Iris pigment epithelial cell (primary cell): ENCODE measurements at places on chromosomes 2 and 18.

GRCh38 chr2:157592948-157593347, 35.7 kb downstream of the ACVR1C start:
- peak; percentile 24 for DNase-seq

- no peak for DNase-seq
These were observed 28.3 kb upstream of the CCL20 start for GRCh38 chr2:227785293-227785692.

DNA sequence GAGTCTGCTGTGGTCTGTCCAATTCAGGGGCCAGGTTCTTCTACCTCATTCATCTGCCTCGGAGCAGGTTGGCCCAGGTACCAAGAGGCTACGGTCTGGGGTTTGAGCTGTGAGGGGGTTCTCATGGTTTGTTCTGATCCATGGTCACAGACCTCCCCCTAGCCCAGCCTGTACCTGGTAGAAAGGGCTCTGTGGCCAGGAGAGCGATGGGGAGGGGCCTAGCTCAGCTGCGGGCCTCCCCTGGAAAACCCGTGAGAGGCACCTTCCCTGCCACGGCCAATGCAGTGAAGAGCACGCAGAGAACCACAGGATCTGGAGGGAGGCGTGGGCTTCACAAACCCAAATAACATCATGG, 19.6 kb upstream of the ALLC start:
- DNase-seq: no peak

DNA sequence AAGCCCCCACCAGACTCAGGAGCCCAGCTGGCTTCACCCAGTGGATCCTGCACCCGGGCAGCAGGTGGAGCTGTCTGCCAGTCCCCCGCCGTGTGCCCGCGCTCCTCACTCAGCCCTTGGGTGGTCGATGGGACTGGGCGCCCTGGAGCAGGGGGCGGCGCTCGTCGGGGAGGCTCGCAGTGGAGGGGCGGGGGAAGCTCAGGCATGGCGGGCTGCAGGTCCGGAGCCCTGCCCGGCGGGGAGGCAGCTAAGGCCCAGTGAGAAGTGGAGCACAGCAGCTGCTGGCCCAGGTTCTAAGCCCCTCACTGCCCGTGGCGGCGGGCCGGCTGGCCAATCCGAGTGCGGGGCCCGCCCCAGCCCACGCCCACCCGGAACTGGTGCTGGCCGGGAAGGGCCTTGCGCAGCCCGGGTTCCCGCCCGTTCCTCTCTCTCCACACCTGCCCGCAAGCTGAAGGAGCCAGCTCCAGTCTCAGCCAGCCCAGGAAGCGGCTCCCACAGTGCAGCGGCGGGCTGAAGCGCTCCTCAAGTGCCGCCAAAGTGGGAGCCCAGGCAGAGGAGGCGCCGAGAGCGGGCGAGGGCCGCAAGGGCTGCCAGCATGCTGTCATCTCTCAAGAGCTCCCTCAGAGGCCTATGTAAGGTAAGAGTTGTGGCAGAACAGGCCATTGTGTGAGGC, 1307.8 kb upstream of the TMEFF2 start:
- DNase-seq: no peak

- DNase-seq: peak; percentile 78
These were observed 785 bp downstream of the CLASP1 start for GRCh38 chr2:121648206-121649148.

- DNase-seq: peak; percentile 52
These were observed 2.6 kb downstream of the HS6ST1 start for GRCh38 chr2:128315829-128316776.

DNA sequence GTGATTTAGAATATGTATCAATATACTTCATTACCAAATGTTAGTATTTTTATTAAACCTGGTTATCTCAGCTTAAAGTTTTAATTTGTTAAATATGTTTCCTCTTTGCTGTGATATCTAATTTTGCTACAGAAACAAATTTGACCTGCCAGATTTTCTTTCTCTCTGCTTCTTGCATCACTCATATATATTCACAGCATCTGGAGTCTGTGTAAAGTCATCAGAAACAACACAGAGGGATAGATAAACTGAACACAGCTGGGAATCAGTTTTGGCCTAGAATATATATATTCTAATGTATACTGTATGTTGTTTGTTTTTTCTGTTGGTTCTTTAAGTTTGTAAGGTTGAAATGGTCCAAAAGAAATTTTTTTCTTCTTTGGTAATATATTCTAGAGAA, 8.5 kb downstream of the PSMD14 start:
- no peak for DNase-seq

DNA sequence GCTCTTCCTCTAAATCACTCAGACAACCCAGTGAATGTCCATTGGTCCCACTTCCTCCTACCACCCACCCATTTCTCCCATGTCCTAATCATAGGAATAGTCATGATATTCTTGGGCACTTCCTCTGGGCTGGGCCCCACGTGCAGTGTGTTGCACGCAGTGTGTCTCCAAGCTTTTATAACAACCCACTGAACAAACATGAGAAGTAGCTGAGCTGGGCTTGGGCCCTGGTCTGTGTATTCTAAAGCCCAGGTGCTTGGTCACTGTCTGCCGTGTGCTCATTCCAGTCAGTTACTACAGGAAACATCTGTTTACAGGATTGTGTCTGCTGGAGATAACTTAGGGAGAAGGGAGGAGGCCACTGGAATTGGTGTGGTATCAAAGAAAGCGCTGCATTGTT, 64.2 kb upstream of the THOC1 start:
- no peak for DNase-seq

- no peak for DNase-seq
These were observed 215.6 kb upstream of the SMIM21 start for GRCh38 chr18:75643083-75643482.

DNA sequence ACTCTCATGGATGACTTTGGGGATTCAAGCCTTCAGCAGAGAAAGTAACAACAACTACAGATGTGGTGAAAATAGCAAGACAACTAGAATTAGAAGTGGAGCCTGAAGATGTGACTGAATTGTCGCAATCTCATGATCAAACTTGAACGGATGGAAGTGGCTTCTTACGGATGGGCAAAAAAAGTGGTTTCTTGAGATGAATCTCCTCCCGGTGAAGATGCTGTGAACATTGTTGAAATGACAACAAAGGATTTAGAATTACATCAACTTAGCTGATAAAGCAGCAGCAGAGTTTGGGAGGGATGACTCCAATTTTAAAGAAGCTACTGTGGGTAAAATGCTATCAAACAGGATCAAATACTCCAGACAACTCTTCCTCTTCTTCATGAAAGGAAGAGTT, 43.1 kb downstream of the AAK1 start:
- no peak for DNase-seq

DNA sequence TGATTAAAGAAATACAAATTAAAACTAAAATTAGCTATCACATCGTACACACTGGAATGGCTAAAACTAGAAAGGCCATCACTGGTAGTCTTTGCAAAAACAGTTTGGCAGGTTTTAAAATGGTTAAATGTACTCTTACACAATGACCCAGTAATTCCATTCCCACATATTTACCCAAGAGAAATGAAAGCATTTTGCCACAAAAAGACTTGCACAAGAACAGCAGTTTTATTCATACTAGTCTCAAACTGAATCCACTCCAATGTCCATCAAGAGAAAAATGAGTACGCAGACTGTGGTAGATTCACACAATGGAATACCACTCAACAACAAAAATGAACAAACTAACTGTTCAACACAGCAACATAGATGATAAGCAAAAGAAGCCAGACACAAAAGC, 29.1 kb downstream of the SP140L start:
- DNase-seq: peak; percentile 85

DNA sequence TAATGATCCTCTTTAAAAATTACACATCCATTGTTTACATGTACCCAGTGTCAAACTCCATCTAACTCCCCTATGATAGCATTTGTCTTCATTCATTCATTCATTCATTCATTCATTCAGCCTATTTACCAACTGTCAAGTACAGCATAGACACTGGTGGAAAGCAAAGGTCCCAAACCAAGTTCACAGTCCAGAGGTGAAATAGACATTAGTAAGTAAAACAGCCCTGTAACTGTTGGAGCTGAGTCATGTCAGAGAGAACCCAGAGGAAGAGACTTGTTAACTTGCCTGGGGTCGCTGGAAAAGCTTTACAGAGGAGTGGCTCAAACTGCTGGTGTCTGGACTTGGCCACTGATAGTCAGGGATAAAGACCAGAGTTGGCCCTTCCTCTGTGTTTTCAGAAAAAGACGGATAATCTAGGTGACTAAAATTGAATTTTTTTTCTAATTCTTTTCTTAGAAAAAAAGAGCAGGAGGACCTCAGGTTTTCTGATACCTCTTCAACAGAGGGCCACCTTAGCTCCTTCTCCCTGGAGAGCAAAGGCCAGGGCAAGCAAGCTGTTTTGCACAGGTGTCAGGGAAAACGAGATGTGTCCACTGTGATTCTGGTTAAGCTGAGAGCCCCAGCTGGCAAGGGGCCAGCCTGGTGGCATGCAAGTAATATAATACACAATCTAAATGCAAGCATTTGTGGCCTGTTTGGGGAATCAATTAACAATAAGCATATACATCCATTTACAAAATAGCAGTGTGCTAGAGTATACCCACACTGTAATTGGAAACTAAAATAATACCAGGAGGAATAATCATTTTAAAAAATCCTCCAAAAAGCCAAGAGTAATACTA, 96.7 kb upstream of the SLC14A2 start:
- DNase-seq: no peak

GRCh38 chr2:17661460-17661859, 92.2 kb downstream of the SMC6 start:
- no peak for DNase-seq

DNA sequence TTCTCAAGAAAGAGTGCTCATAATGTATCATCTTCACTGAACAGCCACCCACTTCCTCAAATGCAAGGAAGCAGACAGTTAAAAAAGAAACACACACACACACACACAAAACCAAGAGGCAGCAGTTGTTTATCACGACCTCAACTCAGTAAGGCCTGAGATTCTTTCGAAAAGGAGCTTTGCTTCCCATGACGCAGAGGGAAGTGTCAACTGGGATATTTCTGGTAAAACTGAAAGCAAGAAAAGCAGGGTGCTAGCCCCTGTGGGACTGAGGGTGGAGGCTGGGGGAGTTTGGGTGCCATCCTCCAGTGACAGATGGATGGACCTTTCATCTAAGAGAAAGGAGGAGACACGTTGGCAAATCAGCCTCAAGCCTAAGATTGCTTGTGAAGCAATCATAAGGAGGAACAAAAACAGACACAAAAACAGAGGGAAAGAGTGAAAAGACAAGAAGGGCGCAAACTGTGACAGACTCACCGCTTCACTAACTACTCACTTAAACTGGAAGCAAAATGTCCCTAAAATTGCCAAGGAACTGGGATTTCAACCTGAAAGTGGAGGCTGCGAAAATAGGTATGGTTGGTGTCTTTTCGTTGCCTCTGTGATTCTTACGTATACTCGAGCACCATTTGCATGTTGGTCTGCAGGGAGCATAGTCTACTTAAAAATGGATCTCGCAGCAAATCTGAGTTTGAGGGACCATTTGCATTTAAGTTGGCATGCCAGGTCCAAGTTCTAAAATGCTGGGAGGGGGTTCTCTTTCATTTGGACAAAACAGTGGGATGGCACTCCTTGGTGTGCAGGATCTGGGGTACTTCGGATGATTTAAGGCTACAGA, at the start of gene ARHGAP25:
ARHGAP25 (plus strand) TSS at position 124 of the 838 bp plus-strand sequence; CDS start at position 513, 389 bp downstream.
- no peak for DNase-seq

DNA sequence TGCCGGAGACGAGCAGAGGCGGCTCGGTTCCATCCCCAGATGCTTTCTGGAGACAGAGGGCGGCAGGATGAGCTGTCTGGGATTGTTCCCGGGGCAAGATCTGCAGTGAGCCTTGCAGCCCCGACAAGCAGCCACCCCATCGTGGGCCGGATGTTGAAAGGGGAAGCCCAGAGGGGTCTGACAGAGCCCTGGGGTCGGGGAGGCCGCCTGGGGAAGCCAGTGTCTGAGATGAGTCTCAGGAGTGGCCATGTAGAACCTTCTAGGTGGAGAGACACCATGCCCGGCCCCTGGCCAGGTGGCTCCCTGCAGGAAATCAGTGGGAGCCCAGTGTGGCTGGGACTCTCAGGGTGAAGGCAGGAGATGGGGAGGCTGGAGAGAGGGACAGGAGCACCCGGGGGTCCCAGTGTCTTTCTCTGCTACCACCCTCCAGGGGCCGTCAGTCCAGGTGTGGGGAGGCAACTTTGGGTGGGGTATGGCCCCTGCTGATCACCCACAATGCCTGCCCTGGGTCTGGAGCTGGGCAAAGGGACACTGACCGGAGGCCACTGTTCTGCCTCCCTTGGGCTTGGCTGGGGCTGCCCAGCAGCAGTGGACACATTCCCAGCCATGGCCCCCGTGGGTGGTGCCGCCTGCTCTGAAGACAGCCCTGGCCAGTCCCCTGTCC, 128.3 kb upstream of the HS6ST1 start:
- DNase-seq: no peak

DNA sequence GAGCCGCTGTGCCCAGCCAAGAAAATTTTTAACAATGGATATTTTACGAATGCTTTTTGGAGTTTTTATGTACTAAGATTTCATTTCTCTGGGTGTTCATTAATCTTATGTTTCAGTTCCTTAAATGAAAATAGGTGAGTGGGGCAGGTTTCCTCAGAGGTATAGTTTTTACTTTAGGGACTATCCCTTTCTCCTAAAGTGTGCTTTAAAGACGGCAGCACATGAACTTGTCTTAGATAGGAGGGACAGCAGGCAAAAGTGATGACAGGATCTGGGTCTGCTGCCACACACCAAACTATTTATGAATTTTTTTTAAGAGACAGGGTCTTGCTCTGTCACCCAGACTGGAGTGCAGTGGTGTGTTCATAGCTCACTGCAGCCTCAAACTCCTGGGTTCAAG, 8.0 kb upstream of the REL start:
- DNase-seq: no peak

GRCh38 chr2:9178904-9179571, 27.6 kb upstream of the ASAP2 start:
- peak; percentile 85 for DNase-seq

- DNase-seq: no peak
These were observed 55.0 kb upstream of the PKDCC start for GRCh38 chr2:41992671-41993434.

DNA sequence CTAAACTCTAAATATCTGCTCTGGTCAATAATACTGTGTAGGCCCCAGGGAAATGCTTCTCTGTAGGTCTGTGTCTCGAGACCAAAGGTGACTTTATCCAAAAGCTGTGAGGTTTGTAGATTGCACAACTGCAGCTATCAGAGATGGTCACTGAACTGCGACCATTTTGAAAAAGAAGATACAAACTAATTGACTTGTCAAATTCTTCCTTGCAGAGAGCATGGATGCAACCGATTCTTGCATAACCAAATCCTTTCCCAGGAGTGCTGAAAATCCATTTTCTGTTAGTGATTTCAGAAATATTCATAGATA, 155.8 kb downstream of the SH3BP4 start:
- no peak for DNase-seq

DNA sequence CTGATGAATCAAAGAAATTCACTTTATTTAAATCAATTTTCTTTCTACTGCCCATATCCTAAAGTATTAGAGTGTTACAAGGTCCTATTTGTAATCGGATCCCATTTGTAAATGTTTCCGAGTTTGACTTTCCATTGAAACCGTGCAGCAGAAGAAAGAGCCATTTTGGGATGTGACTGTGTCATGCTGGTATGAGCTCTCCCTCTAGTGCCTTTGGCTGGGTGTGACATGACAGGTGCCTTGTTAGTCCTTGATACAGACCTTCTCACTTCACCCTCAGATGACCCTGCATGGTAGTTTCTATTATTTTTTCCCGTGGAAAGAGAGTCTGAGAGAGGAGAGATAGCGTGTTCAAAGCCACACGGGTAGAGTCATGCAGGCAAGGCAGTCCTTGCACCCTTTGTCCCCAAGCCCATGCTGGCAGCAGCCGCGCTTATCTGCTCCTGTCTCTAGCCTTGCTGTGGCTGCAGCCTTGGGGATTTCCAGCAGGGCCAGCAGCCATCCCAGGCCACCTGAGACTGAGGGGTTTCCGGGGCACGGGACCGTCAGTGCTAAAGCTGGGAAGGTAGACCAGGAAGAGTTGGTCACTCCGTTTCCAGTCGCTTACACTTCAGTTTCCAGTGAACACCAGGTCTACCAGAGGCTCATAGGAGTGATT, 21.4 kb downstream of the CHMP1B start:
- no peak for DNase-seq
